ENCODE measurements at places on chromosomes 12 and 14.

GRCh38 chr14:75068294-75069120 is 934 bp upstream of the ZC2HC1C start:
- peak; percentile 25 for DNase-seq

DNA sequence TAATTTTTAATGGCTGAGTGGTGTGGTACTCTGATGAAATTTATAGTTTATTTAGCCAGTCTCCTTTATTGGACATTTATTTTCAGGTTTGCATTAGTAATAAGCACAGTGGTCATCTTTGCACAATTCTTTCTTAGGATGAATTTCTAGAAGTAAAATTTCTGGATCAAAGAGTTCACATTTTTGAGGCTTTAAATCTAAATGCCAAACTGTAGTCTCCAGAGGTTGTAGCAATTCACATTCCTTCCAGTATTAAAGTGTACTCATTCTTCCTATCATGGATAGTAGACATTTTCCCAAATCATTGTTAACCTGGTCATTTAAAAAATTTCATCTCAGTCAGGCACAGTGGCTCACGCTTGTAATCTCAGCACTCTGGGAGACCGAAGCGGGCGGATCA is 24.8 kb downstream of the SLC39A9 start:
- peak; percentile 17 for DNase-seq

GRCh38 chr14:97854918-97855317 is 1057.7 kb downstream of the VRK1 start:
- DNase-seq, result no peak

DNA sequence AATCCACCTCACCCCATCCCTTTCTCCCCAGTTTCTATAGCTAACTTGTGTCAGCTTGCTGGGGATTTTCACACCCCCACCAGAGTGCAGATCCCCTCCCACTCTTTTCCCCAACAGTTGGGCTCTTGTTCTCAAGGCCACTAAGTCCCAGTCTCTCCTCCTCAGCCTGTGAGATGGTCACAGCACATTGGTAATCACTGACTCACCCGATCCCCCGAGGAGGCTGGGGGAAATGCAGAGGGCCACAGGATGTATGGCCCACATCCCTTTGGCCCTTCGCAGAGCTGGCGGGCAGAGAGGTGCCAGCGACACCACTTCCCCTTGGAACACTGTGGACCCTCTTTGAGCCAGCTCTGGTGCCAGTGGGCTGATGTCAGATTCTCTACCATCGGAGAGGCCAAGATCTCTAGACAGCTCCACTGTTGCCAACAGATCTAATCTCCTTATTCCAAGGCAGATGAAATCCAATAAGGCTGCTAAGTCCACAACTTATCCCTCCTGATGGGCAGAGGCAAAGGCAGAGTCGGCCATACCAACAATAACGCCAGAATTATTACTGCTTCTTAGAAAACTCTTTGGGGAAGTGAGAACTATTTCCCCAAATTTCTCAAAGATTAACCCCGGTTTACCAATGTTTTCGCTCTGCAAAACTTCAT is 1.6 kb downstream of the FMNL3 start:
- peak; percentile 79 for DNase-seq

- DNase-seq, result no peak
Observed at GRCh38 chr12:100959481-100959880, 164.9 kb downstream of the ANO4 start.

- peak; percentile 23 for DNase-seq
Observed at GRCh38 chr14:51860825-51861499, 550 bp downstream of the GNG2 start.

- DNase-seq, result peak; percentile 56
Observed at GRCh38 chr14:28754209-28754985, 12.2 kb upstream of the FOXG1 start.

- no peak for DNase-seq
Observed at GRCh38 chr12:95397571-95397970, 76.4 kb upstream of the METAP2 start.

GRCh38 chr12:54689034-54689372 is 40.8 kb upstream of the DCD start:
- DNase-seq, result no peak

- no peak for DNase-seq
Observed at GRCh38 chr12:74791365-74791764, 253.7 kb downstream of the ATXN7L3B start.

GRCh38 chr12:27548301-27549199 is 24.5 kb downstream of the PPFIBP1 start:
- no peak for DNase-seq
